ENCODE measurements at places on chromosomes 2 and 18.

- no peak for DNase-seq
Measured at GRCh38 chr2:158094487-158095092, 7.1 kb upstream of the UPP2 start.

DNA sequence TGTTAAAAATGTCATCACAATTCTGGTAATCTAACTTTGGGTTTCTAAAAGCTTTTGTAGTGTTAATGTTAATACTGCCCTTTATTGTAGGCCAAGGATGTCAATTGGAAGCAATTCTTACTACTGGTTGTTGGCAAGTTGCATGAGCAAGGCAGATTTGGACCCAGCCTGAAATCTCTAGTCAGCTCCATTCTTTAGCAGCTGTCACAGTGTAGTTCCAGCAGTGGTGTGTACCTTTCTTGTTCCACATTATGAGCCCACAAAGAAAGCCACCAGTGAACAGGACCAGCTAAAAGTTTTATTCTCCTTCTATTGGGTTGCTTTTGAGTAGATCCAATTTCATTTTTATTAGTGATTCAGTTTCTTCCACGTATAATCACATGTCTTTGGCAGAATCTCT lies 133.8 kb downstream of the CAMKMT start:
- no peak for DNase-seq

DNA sequence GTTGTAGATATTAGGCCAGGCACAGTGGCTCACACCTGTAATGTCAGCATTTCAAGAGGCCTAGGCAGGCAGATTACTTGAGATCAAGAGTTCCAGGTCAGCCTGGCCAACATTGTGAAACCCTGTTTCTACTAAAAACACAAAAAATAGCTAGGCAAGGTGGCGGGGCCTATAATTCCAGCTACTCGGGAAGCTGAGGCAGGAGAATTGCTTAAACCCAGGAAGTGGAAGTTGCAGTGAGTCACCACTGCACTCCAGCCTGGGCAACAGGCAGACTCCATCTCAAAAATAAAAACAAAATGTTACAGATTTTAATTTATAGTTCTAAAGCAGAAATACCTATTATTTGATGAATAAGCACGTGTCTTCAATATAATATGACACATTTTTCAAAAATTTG lies 65.6 kb upstream of the UBXN4 start:
- no peak for DNase-seq

- DNase-seq: no peak
Measured at GRCh38 chr2:126723281-126723815, 67.4 kb downstream of the GYPC start.

- no peak for DNase-seq
Measured at GRCh38 chr2:66872986-66873754, 438.2 kb downstream of the MEIS1 start.

DNA sequence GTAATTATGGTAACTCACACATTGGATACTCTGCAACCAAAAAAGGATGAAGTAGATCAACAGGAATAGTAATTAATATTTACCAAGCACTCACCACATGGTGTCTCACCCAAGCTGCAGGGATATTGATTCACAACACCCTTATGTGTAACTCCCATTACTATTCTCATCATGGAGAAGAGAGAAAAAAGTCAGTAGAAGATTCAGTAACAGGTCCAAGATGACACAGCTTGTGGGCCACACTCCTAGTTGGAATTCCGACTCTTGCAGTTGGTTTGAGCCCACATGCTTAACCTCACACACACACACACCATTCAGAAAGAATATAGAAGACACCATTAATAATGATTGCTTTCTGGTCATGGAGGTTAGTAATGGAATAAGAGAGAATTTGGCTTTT lies 1.7 kb upstream of the MLPH start:
- DNase-seq: no peak

- no peak for DNase-seq
Measured at GRCh38 chr2:43106559-43107527, 119.6 kb downstream of the ZFP36L2 start.

- DNase-seq: no peak
Measured at GRCh38 chr18:26208977-26209376, 17.3 kb upstream of the TAF4B start.

GRCh38 chr2:1309507-1309906 lies 103.8 kb upstream of the TPO start:
- no peak for DNase-seq

GRCh38 chr2:191247381-191248057 lies 2.3 kb downstream of the MYO1B start:
- DNase-seq: no peak

DNA sequence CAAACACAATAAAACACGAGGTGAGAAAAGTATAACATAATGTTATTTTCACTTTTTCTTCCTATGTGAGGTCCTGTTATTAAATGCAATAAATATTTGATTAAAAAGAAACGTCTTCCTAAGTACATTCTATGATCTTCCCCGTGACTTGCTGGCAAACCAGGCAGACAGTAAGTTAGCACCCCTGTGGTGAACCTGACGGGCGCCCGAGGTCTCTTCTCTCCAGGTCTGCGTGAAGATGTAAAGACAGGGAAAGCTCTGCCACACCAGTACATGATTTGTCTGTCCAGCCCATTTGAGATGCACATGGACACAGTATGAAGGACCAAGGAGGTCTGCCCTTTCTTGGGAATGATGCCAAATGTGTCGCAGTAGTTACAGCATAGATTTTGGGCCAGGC lies 57.6 kb downstream of the PTH2R start:
- no peak for DNase-seq

DNA sequence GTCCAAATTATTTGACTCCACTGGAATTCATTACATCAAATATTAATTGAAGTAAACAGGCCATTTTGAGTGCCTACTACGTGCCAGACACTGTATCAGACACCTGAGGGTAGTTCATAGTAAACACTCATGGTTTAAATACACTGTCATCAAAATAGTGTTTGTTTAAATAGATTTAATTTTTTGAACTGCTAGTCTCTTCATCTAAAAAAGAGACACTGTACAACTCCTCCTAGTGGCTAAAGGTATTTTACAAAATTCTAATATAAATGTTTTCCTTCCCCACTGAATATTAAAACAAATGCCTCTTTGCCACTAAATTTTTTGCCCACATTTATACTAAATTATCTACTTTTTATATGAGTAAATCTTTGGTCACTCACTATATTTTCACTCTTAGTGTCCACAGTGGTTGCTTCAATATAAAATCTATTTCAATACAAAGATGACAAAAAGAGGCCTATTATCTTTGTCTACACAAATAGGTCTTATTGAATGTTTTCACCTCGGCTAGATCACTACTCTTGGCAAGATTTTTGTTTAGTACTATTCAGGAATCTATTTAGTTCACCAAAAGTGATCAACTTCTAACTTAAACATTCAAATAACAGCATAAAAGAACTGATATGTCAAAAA lies 122.1 kb downstream of the TMEM247 start:
- no peak for DNase-seq

DNA sequence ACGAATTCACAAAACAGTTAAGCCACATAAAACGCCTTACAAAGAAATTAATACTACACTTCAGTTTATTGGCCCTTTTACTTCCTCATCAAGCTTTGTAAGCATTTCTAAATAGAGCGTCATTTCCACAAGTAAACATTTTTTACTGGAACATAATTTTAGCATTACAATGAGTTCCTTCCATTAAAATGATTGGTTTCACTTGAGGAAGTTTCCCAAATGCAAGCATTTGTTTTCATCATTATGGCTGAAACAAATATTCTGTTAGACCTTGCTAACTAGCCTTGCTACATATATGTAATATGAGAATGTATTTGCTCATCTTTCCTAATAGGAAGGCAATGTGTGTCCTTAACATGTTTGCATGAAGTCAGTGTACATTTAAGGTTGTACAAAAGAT lies 579.1 kb downstream of the IRS1 start:
- no peak for DNase-seq

GRCh38 chr2:198293281-198293680 lies 488.9 kb downstream of the PLCL1 start:
- no peak for DNase-seq

DNA sequence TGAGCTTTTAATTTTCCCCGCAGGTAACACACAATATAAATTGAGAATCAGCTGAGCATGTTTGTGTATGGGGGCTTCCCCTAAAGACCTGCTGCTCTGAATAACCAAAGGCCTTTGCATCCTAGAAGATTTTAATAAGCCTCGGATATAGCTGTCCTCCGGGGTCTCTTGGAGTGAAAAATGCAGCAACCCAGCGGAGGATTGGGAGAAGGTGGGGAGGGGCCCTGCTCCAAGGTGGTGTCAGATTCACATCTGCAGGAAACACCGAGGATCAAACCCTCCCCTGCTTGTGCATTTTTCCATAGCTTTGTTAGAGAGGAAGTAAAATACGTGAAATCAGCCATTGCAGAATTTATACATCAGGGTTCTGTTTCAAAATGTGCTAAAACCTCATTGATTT lies 63.0 kb upstream of the OTOF start:
- no peak for DNase-seq

DNA sequence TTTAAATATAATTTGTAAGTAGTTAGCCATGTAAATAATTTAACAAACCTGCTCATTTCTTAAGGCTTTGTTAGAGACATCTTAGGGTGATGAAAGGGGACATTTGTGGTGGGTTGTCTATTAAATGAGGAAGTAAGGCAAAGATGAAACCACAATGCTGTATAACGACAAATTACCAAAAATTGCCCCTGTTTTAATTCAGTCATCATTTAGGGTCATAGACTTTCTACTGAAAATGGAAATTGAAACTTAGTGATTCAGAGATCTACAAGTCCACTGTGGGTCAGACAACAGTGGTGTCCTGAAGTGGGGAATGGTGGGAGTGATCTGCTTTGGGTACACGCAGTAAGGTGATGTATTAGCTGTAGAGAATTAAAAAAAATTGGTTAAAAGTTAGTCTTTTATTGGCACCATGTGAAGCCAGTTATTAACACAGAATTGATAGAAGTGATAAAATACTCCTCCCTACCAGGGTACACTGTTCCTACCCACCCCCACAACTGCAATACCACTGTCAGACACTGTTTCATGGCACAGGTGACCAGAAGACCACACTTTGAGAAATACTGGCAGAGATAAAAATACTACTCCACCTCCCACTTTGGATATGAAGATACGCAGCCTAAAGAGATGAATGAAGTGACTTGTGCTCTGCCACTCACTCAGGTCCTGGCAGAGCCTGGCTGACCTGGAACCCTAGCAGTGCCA lies 13.4 kb downstream of the CERS6 start:
- no peak for DNase-seq

DNA sequence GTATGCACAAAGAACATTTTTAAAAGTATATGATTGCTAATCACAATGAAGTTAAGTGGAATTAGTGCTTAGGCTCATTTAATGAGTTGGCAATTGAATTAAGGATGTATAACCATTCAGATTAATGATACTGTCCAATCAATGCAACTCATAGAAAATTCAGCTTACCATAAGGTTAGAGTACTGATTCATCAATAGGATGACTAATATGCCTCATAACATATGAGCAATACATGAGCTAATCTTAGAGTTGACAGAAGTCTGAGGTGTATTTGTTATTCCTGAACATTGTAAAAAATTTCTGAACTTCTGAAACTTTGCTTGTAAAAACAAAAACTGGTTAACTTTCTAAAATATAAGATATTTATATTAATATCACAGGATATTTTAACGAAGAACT lies 118.3 kb upstream of the NETO1 start:
- DNase-seq: no peak

DNA sequence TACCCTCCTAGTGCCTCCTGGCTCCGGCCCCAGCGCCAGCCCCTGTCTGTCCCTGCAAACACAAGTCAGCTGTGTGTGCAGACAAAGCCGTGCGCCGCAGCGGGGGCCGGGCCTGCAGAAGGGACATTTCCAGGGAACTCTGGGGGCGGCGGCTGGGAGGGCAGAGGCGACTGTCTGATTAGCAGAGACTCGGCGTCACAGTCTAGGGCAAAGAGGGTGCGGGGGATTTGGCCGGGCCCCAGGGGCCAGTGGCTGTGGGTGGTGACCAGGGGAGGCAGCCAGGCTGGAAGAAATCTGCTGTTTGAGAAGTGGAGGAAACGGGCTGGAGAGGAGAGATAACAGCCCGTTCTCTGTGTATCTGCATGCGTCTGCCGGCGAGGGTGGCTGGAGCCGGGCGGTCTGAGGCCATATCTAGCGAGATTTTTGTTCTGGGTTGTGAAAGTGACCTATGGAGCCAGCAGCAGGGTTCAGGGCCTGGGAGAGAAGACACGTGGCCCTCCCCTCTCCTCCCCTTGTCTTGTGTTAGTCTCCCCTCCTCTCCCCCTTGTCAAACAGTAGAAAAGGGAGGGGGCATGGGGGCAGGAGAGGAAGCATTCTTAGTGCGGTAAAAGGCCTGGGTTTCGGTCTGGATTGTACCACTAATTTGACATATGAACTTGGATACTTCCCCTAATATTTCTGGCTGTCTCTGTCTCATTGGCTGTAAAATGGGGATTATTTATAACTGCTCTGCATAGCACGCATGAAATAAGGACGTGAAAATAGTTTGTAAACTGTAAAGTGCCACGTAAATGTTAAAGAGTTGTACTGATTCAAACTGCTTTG lies 169.4 kb downstream of the SMAD7 start:
- DNase-seq: no peak

DNA sequence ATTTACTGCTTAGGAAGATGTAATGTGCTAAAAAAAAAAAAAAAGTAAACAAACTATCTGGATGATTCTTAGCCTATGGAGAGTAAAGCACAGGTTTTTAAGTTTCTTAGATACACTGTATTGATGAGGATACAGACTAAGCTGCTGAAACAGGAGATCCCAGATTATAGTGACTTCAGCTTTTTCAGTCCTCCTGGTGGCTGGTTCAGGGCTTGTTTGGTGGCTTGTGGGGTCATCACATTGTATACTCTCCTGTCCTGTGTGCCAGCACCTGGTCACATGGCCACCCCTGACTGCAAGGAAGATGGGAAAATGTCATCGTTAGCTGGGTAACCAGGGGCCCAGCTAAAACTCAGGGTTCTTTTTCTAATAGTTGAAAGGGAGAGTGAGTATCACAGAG lies 31.4 kb downstream of the RAB31 start:
- DNase-seq: no peak

GRCh38 chr2:113080134-113080533 lies 12.4 kb downstream of the IL1F10 start:
- no peak for DNase-seq

DNA sequence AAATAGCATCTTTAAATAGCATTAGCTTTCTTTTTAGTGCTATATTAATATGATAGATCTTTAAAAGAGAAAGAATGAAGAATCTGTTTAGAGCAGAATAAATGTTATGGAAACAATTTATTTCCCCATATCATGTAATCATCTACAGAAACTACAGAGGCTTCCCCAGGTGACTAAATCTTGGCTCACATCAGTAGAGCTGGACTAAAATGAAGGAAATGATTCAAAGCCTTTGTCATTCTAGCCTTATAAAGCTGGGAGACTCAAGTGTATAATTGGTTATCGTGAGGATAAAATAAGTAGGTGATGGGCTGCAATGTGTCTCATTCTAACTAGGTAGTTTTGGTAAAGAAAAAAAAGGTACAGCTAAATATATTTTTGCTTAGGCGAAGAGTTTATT lies 83.2 kb upstream of the UNC80 start:
- DNase-seq: no peak

GRCh38 chr2:182349268-182349667 lies 77.6 kb downstream of the PDE1A start:
- DNase-seq: no peak

GRCh38 chr2:234429265-234429664 lies 67.6 kb downstream of the ARL4C start:
- no peak for DNase-seq

Data from stimulated activated CD8-positive, alpha-beta memory T cell treated with anti-CD3 and anti-CD28 coated beads, Interleukin-4, amount 100 ng/mL, for 4 hours (primary cell).